Naive thymus-derived CD8-positive, alpha-beta T cell (primary cell): ENCODE measurements at places on chromosomes 13 and 19. TPM values are rescaled to one million over a fixed set of nuclear protein-coding genes. Genes with fewer than 3 reads are reported as not detected.

MEIOSIN gene
- total RNA-seq, result not detected

KIR3DL2 gene
- not detected for total RNA-seq

ZNF415 gene
- total RNA-seq, result 5.1 TPM

CCDC8 gene
- not detected for total RNA-seq

WDR87 gene
- total RNA-seq, result not detected

OR7D2 gene
- 0.11 TPM for total RNA-seq

SIGLEC10 gene
- total RNA-seq, result 0.68 TPM

SUPT5H gene
- 185 TPM for total RNA-seq
